ENCODE measurements at places on chromosomes 2 and 18. TPM values are rescaled to one million over a fixed set of nuclear protein-coding genes. Genes with fewer than 3 reads are reported as not detected.

- no peak for DNase-seq
- no peaks in the 10 kb centered on the region for H3K27me3 ChIP-seq
- no peak overlapping the region for H3K4me3 ChIP-seq
- H3K27ac ChIP-seq = no peak overlapping the region
- peaks cover 9% of the 10 kb centered on the region for H3K4me1 ChIP-seq
These were observed 22.7 kb upstream of the SPR start for GRCh38 chr2:72864500-72864899.

GRCh38 chr2:26651799-26652198 is 10.6 kb upstream of the CIB4 start:
- no peaks in the 10 kb centered on the region for H3K4me1 ChIP-seq
- H3K27me3 ChIP-seq = no peaks in the 10 kb centered on the region

GRCh38 chr2:53087262-53087873 is 680.2 kb upstream of the CHAC2 start:
- no peaks in the 10 kb centered on the region for H3K4me1 ChIP-seq
- no peak overlapping the region for H3K27ac ChIP-seq
- H3K4me3 ChIP-seq = no peak overlapping the region
- no peaks in the 10 kb centered on the region for H3K27me3 ChIP-seq

DNA sequence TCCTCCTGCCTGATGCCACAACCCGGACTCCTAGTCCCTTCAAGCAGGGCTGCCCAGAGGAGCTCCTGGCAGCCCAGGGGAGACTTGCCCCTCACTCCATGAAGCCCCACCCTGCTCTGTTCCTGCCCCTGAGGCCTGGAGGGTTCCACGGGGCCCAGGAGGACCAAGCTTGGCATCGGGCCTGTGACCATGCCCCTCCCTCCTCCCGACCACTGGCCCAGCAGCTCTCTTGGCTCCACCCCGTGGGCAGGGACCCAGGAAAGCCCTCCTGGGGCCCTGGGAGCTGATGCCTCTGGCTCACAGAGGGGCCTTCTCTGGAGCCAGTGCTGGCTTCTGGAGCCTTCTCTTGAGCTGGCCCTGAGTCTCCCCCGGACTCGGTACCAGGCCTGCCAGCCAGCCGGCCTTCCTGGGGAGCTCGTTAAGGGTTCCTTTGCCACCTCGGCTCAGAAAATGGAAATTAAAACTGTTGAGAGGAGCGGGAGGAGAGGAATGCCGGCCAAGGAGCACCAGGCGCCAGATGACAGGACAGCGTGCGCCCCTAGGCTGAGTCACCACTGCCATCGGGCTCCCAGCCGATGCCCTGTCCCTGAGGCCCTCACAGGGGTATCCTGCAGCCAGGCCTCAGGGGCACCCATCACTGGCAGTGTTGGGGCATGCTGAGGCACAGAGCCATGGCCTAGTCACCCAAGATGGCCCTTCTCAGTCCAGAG is 40.6 kb upstream of the SNED1 start:
- no peaks in the 10 kb centered on the region for H3K27me3 ChIP-seq
- H3K36me3 ChIP-seq = no peaks in the 10 kb centered on the region
- H3K27ac ChIP-seq = peak overlapping the region; percentile 21
- peaks cover 32% of the 10 kb centered on the region for H3K4me1 ChIP-seq

GRCh38 chr2:28273751-28274150 is 118.9 kb upstream of the FOSL2 start:
- H3K27ac ChIP-seq = no peak overlapping the region
- H3K4me3 ChIP-seq = no peak overlapping the region
- no peaks in the 10 kb centered on the region for H3K27me3 ChIP-seq
- H3K36me3 ChIP-seq = no peaks in the 10 kb centered on the region
- no peak for DNase-seq
- H3K4me1 ChIP-seq = peaks cover 49% of the 10 kb centered on the region

DNA sequence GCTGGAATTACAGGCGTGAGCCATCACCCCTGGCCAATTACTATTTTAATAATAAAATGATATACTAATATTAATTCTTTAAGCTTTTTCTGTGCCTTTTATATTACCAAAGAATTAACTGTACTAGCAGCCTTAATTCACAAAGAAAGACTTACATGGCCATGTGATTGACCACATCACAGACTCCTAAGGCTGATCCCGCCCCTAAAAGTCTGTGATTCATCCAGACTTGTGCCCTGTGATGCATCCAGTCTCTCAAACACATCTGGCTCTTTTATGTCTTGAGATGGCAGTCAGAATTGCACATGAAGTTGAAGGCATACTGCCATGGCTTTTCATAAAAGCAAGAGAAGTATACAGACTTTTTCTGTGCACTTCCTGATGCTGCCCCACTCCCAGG is 91.7 kb downstream of the DTNA start:
- no peak overlapping the region for H3K4me3 ChIP-seq
- no peaks in the 10 kb centered on the region for H3K36me3 ChIP-seq
- H3K4me1 ChIP-seq = peaks cover 6% of the 10 kb centered on the region
- no peaks in the 10 kb centered on the region for H3K27me3 ChIP-seq

- H3K27me3 ChIP-seq = no peaks in the 10 kb centered on the region
- no peak for DNase-seq
- peak overlapping the region; percentile 74 for H3K4me3 ChIP-seq
- H3K4me1 ChIP-seq = peaks cover 16% of the 10 kb centered on the region
- peaks cover 17% of the 10 kb centered on the region for H3K36me3 ChIP-seq
- no peak overlapping the region for H3K27ac ChIP-seq
These were observed 853 bp downstream of the LANCL1 start for GRCh38 chr2:210475706-210476105.

GRCh38 chr18:44733069-44733753 is 52.5 kb downstream of the SETBP1 start:
- H3K27ac ChIP-seq = no peak overlapping the region
- H3K4me3 ChIP-seq = no peak overlapping the region
- H3K36me3 ChIP-seq = no peaks in the 10 kb centered on the region
- no peak for DNase-seq
- H3K27me3 ChIP-seq = no peaks in the 10 kb centered on the region

DNA sequence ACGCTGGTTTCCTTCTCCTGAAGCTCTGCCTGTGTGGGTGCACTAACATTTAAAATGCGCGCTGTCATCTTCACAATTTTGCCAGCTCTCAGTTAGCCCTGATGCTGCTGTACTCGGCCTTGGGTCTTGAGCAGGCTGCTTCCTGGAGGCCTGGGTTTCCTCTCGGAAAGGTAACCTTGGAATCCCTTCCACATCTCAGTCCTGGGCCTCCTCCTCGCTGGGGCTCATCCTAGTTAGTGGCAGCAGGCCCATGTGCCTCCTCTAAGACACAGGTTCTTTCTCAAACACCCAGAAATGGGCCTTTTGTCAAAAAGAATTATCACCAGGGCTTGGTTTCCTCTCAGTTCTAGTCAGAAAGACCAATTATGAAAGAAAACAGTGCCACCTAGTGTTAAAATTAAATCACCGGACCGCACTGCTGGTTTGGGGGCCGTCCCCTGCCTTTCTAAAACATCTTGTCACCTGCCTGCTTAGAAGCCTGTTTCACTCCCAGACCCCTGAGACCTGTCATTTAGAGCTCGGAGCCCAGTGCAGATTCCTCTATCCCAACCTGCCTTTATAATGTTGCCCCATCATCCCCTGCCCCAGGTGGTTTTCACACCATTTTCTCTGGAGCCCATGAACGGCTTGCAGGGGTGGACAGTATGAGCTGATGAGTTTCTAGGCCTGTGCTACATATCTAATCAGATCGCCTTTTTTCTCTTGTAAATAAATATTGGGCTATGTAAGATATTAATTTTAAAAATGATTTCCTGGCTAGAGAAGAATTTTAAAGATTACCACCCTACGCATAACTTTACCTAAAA is 42.4 kb downstream of the HK2 start:
- no peak overlapping the region for H3K4me3 ChIP-seq
- H3K36me3 ChIP-seq = no peaks in the 10 kb centered on the region
- no peaks in the 10 kb centered on the region for H3K4me1 ChIP-seq

DNA sequence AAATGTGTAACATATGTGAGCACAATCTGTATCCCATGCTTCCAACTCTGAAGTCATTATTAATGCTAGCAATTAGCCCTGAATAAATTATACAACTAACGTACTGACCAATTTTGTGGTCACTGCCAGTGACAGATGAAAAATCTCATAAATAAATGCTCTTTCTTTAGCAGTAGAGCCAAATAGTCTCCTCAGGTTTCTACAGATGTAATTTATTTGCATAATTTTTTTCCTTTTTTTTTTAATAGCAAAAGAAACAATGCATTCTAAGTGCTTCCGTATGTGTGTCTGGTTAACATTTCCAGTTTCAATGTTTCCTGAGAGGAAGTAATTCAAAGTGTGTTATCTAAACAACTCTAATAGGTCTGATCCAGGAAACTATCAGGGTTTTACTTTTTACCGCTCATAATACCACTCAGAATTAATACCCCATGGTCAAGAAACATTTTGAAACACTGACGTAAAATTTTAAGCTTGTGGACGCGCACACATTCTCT is 108.4 kb downstream of the MEP1B start:
- no peaks in the 10 kb centered on the region for H3K4me1 ChIP-seq
- no peaks in the 10 kb centered on the region for H3K36me3 ChIP-seq
- H3K4me3 ChIP-seq = no peak overlapping the region
- DNase-seq = no peak

DNA sequence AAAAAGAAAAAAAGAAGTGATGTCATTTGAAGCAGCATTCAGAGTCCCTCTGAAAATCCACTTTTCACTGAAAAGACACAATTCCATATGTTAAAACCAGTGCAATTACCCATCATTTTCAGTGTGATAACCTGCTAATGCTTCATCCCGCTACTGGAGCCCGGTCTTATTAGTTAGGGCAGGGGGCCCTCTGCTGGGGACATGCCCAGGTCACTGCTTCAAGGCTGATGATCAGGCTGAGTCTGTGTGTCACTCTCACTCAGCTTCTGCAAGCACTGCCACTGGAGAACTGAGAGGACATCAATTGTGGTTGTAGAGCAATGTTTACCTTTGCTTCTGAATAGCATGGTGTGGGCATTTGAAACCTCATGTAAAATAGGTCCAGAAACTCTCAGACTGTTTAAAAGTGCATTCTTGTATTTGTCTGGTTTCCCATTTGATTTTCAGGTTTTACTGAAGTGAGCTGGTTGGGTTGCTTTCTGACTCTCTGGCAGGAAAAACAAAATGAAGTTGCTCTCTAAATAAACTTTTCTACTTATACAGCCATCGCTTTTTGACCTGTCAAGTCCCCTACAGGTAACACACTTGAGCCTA is 49.2 kb upstream of the NXPH2 start:
- H3K27me3 ChIP-seq = no peaks in the 10 kb centered on the region
- no peak overlapping the region for H3K27ac ChIP-seq
- H3K4me1 ChIP-seq = no peaks in the 10 kb centered on the region

- H3K4me3 ChIP-seq = no peak overlapping the region
- H3K36me3 ChIP-seq = no peaks in the 10 kb centered on the region
- H3K27ac ChIP-seq = no peak overlapping the region
- no peak for DNase-seq
- no peaks in the 10 kb centered on the region for H3K4me1 ChIP-seq
These were observed 306.1 kb upstream of the CYRIA start for GRCh38 chr2:16971722-16972234.

DNA sequence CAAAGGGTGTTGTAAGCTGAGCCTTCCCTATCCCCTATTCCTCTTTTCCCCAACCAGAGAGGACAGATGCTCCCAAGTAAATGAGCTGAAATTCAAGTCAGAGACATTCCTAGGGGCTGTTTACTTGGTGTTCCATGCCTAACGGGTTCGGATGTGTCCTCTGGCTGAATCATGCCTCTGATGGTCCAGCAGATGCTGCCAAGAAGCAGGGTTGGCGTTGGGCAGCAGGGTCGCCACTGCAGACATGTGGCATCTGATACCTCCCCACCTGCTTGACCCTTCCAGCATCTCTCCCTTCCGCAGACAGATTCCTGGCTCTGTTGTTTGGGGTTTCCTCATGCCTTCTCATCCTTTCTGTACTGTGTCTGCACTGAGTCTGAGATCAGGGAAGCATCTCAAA is 108.3 kb downstream of the HNRNPLL start:
- no peaks in the 10 kb centered on the region for H3K36me3 ChIP-seq
- no peak for DNase-seq
- no peak overlapping the region for H3K27ac ChIP-seq
- peaks cover 2% of the 10 kb centered on the region for H3K4me1 ChIP-seq

DNA sequence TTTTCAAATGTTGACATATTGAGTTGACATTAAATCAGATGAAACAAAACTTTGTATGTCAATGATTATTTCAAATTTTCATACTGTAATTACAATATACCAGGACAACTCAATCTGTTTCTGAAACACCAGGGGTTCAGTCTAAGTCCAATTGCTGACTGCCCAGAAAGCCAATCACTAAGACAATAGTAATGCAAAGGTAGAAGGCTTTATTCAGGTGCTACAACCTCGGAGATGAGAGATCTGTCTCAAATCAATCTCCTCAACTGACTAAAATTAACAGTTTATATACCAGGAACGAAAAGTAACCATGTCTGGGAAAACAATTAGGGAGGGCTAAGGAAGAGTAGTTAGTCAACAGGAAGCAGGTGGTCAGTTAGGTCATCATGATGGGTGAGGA is 1400.4 kb downstream of the SUCLG1 start:
- H3K4me1 ChIP-seq = no peaks in the 10 kb centered on the region
- DNase-seq = no peak
- H3K27ac ChIP-seq = no peak overlapping the region
- H3K27me3 ChIP-seq = no peaks in the 10 kb centered on the region
- H3K4me3 ChIP-seq = no peak overlapping the region

- H3K36me3 ChIP-seq = no peaks in the 10 kb centered on the region
- H3K4me1 ChIP-seq = no peaks in the 10 kb centered on the region
- H3K27ac ChIP-seq = no peak overlapping the region
- no peak overlapping the region for H3K4me3 ChIP-seq
- no peak for DNase-seq
These were observed 40.4 kb upstream of the SELENOI start for GRCh38 chr2:26305540-26305939.

GRCh38 chr2:229582151-229582550 is 132.2 kb downstream of the DNER start:
- DNase-seq = no peak
- no peak overlapping the region for H3K4me3 ChIP-seq
- H3K36me3 ChIP-seq = no peaks in the 10 kb centered on the region
- H3K27ac ChIP-seq = no peak overlapping the region
- peaks cover 5% of the 10 kb centered on the region for H3K4me1 ChIP-seq

DNA sequence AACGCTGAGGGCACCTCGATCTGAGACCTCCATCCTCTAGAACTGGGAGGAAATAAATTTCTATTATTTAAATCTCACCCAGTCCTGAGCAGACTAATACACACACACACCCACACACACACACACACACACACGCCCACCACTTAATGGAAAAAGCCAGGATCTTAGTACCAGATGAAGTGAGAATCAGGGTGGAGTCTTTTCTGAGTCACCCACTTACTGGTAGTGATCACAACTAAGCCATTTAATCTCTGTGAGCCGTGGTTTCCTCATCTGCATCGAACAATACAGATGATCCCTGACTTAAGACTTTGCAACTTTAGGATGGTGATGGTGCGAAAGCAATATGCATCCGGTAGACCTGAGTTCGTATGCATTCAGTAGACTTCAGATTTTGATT is 18.6 kb downstream of the THNSL2 start:
- no peaks in the 10 kb centered on the region for H3K27me3 ChIP-seq
- H3K27ac ChIP-seq = no peak overlapping the region
- DNase-seq = no peak
- H3K4me3 ChIP-seq = no peak overlapping the region
- H3K36me3 ChIP-seq = peaks cover 6% of the 10 kb centered on the region

ANO7 gene
- 1.3 TPM for total RNA-seq

ACKR3 gene
- 49.7 TPM for total RNA-seq

ZNF397 gene
- 12.0 TPM for total RNA-seq

PROKR1 gene
- total RNA-seq = not detected

KIF5C gene
- total RNA-seq = 1.6 TPM

HMSD gene
- total RNA-seq = not detected

TUBA4B gene
- not detected for total RNA-seq

RAB6D gene
- not detected for total RNA-seq

CD226 gene
- 1.3 TPM for total RNA-seq

SLC9A4 gene
- total RNA-seq = not detected

QPCT gene
- 10.1 TPM for total RNA-seq

C2orf80 gene
- total RNA-seq = not detected

CCDC148 gene
- 0.20 TPM for total RNA-seq

TNFAIP6 gene
- total RNA-seq = 5.2 TPM

All from right atrium auricular region (tissue), 2 donors.